ENCODE measurements at places on chromosomes 2 and 18.

DNA sequence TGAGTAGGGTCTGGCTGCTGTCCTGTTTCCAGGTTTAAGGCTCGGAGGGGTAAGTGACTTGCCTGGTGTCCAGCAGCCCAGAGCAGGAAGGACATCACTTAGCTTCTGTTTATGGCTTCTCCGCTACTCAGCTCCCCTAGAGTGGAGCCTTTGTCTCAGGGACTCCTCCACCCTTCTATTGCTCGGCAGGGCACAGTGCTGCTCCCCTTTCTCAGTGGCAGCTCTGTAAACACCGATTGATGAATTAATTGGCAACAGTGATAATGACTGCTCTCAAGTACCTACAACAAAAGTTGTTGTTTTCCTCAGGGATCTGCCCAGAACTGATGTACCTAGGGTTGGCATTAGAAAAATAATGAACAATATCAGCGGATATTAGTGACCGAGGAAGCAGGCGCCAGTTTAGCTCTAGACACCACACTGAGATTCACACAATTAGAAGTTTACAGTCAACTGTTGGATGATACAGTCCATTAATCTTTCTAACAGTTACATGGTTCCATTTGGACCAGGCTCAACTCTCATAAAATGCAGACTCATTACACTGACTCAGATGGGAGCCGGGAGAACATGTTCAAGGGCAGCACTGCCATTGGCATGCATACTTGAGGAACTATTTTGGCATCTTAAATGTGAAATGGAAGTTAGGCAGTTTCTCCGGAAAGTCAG lies 265.7 kb downstream of the MTX2 start:
- DNase-seq = no peak

GRCh38 chr2:108927936-108928659 lies 60.9 kb downstream of the EDAR start:
- peak; percentile 7 for DNase-seq

DNA sequence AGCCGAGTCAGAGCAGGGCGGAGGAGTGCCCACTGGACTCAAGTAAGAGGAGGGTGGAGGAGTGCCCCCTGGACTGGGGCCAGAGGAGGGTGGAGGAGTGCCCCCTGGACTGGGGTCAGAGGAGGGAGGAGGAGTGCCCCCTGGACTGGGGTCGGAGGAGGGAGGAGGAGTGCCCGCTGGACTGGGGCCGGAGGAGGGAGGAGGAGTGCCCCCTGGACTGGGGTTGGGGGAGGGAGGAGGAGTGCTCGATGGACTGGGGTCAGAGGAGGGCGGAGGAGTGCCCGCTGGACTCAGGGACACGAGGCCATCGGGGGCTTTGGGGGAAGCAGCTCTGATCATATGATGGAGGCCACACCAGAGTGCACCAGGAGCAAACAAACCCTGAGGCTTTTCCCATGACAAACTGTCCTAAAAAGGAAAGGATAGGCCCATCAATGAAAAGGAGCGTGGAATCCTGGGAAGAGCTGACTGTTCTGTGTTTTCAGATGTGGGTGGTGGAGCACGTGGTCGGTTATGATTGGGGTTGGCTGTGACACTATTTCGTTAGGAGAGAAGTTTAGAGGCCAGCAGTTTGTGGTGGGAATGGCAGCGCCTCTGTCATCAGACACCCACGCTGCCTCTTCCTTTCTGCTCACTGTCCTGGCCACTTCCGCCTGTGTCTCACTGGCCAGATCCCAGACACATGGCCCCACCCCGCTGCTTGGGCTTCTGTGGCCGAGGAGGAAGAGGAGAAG lies 24.5 kb upstream of the HPCAL1 start:
- DNase-seq = no peak

DNA sequence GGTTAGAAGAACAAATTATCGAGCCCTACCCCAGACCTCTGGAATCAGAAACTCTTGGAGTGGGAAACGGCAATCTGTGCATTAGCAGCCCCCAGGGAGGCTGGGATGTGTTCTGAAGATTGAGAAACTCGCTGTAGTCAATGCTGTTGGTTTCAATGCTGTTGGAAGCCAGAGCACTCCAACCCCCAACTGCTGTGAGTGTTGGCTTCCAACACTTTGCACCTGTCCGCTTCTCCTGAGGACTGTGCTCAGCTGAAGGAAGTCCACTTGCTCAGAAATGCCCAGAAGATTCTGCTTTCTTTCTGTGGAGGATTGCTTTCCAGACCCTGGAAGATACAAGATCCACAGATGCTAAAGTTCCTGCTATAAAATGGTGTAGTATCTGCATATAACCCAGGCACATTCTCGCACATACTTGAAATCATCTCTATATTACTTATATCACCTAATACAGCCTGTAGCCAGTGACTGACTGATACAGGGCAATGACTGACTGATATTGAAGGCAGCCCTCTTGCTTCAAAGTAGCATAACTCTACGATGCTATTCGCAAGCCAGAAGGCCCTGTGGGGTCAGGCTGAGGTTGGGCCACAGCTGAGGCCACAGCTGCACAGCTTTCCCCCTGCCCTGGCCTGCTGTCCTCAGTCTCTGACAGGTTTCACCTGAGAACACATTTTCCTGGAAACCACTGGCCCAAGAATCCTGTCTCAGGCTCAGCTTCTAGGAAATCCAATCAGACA lies 757.7 kb upstream of the ID2 start:
- DNase-seq = no peak

- no peak for DNase-seq
These were observed 321.5 kb upstream of the NT5C1B start for GRCh38 chr2:18910843-18911242.

GRCh38 chr2:227325839-227326195 lies 766 bp downstream of the MFF start:
- no peak for DNase-seq
